ENCODE measurements at places on chromosomes 12 and 14.

DNA sequence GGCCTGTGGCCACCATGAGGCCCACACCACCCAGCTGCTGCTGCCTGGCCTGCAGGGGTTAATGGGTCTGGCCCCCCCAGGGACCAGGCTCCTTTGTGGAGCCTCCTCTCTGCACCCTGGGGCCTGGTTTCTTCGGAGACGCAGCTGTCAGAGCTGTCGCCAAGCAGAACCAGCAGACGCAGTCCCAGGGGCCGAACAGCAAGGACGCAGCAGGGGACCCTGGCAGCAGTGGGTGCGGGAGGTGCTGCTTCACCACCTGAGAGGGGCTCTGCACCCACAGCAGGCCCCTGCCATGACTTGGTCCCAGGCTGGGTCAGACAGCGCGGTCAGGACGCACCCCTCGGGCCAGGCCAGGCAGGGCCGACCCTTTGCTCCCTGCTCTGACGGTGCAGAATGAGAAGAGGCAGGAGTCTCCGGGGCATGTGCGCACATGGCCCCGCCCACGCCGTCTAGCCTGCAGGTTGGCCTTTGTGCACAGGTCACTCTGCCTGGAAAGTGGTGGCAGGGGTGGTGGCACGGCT lies 30.5 kb downstream of the JAG2 start:
- no peak for DNase-seq

GRCh38 chr14:89014569-89014850 lies 190.1 kb downstream of the TTC8 start:
- no peak for DNase-seq

DNA sequence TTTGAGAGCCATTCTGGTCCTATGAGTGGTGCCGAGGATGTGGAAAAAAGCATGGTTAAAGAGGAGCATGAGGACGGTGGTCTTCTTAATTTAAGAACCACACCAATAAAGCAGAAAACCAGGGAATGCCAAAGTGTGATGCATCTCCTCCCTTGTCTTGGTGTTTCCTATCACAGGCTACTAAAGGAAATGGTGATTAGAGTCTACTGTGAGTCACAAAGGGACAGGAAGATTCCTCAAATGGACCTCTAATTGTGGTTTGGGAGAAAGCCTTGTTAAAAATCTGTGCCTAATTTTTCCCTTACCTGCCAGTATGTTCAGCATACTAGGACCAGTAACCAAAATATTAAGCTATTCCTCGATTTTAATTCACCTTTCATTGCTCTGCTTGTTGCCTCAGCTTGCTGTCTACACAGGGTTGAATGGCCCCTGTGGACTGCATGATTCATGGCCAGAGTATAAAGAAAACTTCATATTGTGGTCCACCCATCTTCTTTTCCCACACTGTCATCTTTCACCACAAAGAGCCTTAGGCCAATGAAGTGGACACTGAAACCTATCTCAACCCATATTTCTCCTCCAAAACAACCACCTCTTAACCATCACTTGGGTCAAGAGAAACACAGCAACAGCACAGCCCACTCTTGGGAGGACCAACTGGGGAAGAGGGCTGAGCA lies 38.8 kb downstream of the DIO2 start:
- no peak for DNase-seq

DNA sequence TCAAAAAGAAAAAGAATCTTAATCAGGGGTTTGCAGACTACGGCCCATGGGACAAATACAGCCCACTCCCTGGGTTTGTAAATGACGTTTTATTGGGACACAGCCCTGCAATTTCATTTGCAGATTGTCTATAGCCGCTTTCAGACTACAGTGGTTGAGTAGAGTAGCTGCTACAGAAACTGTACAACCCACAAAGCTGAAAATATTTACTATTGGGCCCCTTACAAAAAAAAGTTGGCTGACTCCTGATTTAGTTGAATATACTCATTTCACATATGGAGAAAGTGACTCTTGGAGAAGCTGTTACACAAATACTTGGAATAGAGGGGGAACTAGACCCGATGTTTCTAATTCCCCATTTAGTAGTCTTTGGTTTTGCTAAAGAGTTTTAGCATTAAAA lies 162.5 kb upstream of the NOS1 start:
- DNase-seq, result no peak

- no peak for DNase-seq
Measured at GRCh38 chr12:75183967-75184366, 25.7 kb downstream of the KCNC2 start.
